Activated CD8-positive, alpha-beta T cell treated with anti-CD3 and anti-CD28 coated beads for 36 hours (primary cell): ENCODE measurements at places on chromosomes 6 and 20.

DNA sequence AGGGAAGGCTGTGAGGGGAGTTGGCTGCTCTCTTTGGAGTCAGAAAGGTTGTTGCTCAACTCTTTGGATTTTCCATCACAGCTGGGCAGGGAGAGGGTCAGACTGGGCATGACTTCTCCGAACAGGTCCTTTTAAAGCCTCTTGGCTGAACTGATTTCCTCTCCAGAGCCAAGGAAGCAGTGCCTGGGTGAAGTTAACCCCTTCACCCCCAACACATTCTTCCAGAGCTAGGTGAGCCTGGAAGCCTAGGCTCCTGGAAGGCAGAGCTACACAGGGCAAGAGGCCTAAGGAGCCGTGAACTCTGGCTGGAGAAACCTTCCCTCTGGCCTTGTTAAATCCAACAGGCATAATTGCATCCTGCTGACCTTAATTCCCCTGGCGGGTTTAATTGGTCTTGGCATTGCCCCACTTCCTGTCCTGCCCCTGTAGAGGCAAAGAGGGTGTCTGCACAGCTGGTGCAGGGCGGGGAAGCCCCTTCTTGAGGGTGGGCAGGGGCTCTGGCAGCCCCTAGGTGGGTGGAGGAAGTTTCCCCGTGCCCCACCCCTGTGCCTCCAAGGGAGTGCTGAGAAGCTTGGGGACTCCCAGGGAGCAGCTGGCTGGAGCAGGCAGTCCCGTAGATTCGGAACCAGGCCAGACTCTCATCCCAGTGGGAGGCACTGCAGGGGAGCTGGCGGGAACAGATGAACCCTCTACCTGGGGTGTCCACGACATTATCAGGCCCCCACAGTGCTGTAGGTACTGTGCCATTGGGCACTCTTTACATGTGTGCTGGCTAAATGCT, 3.6 kb upstream of the MYLK2 start:
- no peak for DNase-seq

DNA sequence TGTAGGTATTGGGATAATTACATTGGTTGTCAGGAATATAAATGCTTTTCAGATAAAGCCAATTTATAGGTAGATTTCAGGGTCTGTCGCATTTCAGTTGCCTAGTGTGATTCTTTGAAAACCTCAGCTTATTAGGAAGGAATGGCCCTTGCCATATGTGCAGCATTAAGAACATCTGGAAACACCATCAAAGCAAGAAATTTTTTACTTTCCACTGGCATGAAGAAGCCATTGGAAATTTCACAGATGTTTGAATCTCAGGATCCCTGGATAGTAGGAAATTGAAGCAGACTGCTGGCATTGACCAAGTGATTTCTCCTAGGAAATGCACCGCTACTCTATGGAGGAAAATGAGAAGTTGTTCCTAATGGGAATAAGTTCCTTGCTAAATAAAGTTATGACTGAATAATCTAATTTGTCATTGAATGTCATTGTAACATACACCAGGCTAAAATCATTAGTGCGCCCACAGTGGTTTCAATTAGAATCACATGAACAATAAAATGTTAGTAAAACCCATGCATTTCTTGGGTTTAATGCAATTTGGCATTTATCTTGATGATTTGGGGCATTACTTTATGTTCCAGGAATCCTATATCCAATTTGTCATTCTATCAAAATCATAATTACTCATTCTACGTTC, 950.1 kb downstream of the EPHA7 start:
- no peak for DNase-seq

GRCh38 chr6:144729502-144729901, 444.4 kb downstream of the UTRN start:
- DNase-seq = no peak

DNA sequence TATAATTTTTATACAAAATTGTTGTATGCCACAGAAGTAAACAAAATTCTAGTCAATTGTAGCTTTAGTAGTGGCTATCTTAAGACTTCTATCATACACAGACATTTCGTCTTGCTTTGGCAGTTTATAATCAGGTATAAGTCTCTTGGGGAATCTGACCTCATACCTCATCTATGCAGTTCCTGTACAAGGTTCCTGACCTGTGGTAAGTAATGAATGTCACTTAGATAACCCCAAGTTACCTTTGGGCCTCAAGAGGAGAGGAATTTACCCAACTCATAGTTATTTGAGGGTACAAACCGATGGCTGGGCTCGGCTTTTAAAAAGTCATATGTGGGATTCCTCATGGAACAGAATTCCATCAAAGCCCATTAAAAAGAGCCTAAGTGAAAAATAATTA, 58.8 kb upstream of the UNC93A start:
- no peak for DNase-seq

DNA sequence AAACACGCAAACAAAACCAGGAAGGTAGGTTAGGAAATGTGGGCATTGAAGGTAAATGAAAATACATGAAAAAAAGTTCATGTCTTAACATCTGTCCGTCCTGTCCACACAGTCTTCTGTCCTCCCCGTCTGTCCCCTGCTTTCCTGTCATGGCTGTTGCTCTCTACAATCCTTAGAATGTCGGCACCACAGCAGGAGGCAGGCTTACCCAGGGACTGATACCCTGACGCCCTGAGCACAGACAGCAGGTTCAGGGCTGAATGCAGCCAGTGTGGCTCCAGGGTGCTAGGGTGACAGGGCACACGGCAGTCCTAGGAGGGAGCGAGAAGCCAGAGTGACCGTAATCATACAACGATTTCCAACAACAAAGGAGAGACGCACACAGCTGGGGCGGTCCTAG, 123.7 kb downstream of the IRF4 start:
- no peak for DNase-seq

GRCh38 chr6:36350681-36351571, 14.2 kb upstream of the BNIP5 start:
- no peak for DNase-seq

GRCh38 chr6:165936660-165937059, 231.0 kb downstream of the TBXT start:
- no peak for DNase-seq

DNA sequence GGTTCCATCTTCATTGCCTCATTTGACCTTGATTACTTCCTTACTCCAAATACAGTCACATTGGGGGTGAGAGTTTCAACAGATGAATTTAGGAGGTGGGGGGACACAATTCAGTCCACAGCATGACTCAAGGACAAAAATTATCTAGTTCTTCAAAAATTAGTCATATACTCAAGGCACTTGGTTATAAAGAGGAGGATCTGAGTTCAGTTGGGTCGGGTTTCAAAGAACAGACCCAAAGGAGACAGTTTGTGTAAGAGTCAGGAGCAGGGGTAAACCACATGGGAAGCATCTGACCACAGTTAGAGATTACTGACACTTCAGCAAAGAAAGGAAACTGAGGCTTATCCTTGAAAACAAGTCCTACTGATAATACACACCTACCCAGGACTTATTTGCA, 138.0 kb downstream of the TBC1D7 start:
- no peak for DNase-seq

DNA sequence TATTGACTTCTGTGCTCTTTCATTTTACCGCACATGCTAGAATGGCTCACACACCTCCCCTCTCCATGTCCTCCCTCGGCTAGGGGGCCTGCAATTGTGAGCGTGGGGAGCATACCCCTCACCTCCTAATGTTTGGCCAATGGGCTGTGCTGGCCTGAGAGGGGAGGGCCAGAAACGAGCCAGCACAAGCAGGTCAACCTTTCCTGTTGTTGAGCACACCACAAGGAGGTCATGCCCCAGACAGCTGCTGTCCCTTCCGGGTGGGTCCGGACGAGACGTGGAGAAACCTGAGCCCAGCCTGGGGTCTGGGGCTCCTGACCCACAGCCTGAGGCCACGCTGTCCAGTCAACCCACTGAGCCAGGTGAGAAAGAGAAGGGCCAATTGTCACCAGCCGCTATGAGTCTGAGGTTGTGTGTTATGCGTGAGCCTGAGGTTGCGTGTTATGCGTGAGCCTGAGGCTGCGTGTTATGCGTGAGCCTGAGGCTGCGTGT, 77.4 kb downstream of the TTLL2 start:
- DNase-seq = no peak

GRCh38 chr6:26045928-26046368, 41.3 kb upstream of the HFE start:
- DNase-seq = no peak

DNA sequence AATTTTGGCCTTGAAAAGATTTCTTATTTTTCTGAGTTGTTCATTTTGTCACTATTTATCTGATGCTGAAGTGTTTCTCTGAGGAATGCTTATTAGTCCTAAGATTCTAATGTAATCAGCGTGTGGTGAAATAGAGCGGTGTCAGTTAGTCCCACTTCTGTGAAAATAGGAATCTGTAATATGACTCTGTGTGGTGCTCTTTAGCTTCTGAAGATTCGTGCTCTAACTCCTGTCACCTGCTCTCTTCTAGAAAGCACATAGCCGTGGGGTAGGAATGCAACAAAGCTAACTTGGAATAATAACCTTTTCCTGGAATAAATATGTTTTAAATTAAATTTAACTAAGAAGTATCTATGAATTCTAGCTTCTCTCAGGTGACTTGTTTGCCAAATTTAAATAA, 90.4 kb downstream of the BCKDHB start:
- DNase-seq = no peak

- DNase-seq = no peak
Measured at GRCh38 chr6:33843131-33844121, 39.6 kb upstream of the MLN start.

- no peak for DNase-seq
Measured at GRCh38 chr6:11042750-11043377, 1.2 kb downstream of the ELOVL2 start.

GRCh38 chr6:144304223-144304848, 19.2 kb downstream of the UTRN start:
- DNase-seq = no peak
